ENCODE measurements at places on chromosomes 12 and 14. TPM values are rescaled to one million over a fixed set of nuclear protein-coding genes. Genes with fewer than 3 reads are reported as not detected.

DNA sequence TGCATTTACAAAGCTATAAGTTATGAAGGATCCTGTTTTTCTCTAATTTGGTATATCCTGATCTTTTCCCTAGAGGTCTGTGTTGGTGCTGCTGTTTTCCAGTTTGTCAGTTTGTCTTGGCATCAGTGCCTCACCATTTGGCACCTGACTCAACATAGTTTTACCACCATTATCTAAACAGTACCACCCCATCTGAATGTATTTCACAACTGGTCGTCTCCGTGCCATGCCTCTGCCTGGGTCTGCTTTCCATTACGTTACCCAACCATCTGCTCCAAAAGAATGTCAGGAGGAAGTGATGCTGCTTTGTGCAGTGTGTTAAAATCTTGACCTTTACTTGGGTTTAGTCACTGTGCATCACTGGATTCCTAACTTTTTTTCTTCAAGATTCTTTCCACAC, 129.3 kb upstream of the RASSF8 start:
- no peak overlapping the region for H3K4me3 ChIP-seq
- no peaks in the 10 kb centered on the region for H3K36me3 ChIP-seq
- no peaks in the 10 kb centered on the region for H3K27me3 ChIP-seq
- H3K27ac ChIP-seq, result no peak overlapping the region
- DNase-seq, result no peak
- no peaks in the 10 kb centered on the region for H3K4me1 ChIP-seq

DNA sequence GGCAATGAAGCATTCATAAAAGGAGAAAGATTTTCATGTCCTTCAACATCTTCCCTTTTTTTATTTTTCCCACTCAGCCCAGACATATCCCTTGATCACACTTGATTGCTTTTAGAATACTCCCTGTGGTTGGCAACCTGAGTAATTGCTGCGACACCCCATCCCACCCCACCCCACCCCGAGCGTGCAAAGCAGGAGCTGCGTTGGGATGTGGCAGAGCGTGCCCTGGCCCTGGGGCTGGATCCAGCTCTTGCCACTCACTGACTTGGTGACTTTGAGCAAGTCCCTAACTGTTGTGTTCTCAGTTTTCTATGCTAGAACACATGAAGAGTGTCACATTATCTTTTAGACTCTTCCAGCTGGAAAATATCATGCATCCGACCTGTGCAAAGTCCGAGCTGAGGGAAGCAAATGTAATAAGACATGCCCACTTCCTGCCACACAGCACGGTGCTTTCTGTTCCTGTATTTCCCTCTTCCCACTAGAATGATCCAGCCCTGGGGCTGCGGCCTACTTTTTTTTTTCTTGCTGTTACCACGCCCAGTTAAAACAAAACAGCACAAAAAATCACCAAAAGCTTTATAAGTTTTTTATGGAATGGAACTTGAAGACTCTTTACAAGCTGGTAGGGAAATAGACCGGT, 4.0 kb downstream of the ASCL4 start:
- DNase-seq, result no peak
- no peak overlapping the region for H3K27ac ChIP-seq
- peaks cover 35% of the 10 kb centered on the region for H3K27me3 ChIP-seq
- H3K36me3 ChIP-seq, result no peaks in the 10 kb centered on the region
- H3K4me1 ChIP-seq, result peaks cover 13% of the 10 kb centered on the region
- H3K4me3 ChIP-seq, result no peak overlapping the region

TPPP2 gene
- not detected for total RNA-seq

CMA1 gene
- not detected for total RNA-seq

HEBP1 gene
- 11.9 TPM for total RNA-seq

POTEG gene
- total RNA-seq, result not detected
